Mesenteric fat pad (tissue), 1 donor: ENCODE measurements at places on chromosomes 5 and 9. TPM values are rescaled to one million over a fixed set of nuclear protein-coding genes. Genes with fewer than 3 reads are reported as not detected.

GRCh38 chr9:98873951-98874371 is 66.5 kb downstream of the GALNT12 start:
- DNase-seq: no peak

GRCh38 chr5:115098041-115098702 is 71.5 kb downstream of the TRIM36 start:
- DNase-seq: no peak

GRCh38 chr5:164392531-164392930 is 887.1 kb downstream of the MAT2B start:
- DNase-seq: no peak

The SLC45A2 gene
- total RNA-seq: not detected

The PCSK1 gene
- 1.6 TPM for total RNA-seq
